Stimulated activated CD4-positive, alpha-beta T cell treated with anti-CD3 and anti-CD28 coated beads, Interleukin-1b, Interleukin-23, amount 100 ng/mL, for 1 hour (primary cell): ENCODE measurements at places on chromosomes 6 and 20.

GRCh38 chr6:105781248-105781647 is 304.9 kb upstream of the PRDM1 start:
- DNase-seq = peak; percentile 53

DNA sequence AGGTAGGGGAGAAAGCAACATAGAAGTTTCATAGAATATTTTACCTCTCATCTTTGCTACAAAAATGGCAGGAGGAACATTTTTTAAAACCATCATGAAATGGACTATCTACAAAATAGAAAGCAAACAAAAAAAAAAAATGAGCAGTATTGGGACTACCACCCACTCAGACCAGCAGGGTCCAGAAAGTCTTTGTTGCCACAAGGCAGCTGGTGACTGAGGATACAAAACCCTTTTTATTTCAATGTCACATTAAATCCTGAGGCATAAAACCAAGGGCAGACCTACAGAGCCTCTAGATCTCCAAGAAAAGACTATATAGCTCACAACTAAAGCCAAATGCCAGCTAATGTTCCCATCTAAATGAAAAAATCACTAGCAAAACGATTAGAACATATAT is 282.2 kb downstream of the PTPRK start:
- no peak for DNase-seq

DNA sequence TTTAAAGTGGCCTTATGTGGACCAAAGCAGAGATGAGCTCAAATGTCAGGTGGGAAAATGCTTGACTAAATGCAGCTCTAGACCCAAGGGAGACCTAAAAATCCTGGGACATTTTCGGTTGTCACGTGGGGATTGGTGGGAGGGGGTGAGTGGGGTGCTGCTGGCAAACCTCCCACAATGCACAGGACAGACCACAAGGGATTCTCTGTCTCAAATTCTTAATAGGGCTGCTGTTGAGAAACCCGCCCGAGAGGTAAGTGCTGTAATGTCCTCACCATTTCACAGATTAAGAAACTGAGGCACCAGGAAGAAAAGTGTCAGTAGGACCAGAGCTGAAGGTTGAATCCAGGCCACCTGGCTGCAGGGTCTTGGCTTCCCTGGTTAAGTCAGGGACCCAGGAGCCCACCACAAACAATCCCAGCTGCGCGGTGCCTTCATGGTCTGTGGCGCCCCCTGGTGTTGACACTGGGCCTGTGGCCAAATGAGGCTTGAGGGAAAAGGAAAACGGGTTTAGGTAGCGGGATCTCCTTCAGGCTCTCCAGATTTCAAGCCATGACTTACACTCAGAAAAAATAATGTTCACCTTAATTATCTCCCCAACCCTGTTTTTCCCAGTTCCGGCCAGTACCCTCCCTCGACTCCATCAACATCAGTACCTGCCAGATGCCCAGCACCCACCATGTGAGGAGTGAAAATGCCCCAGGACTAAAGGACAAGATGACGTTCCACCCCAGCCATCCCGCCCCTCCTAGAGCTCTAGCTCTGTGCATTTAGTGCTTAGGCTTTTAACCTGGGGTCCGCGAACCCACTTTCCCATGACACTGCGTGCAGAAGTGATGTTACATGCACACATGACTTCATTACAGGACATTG is 7.2 kb downstream of the HLA-G start:
- DNase-seq = peak; percentile 41

- no peak for DNase-seq
Observed at GRCh38 chr20:45459606-45460005, 9.9 kb upstream of the WFDC2 start.

- no peak for DNase-seq
Observed at GRCh38 chr20:41249411-41250281, 67.9 kb downstream of the ZHX3 start.

GRCh38 chr6:36478051-36478526 is 35.3 kb downstream of the KCTD20 start:
- DNase-seq = no peak

DNA sequence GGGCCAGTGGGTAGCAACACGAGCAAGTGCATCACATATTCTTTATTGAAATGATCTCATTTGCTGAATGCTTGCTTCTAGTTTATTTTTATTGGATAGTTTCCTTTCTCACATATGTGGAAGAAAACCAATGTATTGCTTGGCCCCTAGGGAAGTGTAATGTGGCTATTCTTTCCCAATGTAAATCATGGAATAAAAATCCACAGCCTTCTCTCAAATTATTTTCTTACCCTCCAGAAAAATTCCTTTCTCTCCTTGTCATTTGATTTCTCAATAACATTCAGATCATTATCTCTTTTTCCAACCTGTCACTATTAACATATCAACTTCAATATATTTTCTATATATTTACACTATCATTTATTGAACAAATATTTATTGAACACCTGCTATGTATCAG is 51.9 kb upstream of the PTPRK start:
- DNase-seq = no peak

DNA sequence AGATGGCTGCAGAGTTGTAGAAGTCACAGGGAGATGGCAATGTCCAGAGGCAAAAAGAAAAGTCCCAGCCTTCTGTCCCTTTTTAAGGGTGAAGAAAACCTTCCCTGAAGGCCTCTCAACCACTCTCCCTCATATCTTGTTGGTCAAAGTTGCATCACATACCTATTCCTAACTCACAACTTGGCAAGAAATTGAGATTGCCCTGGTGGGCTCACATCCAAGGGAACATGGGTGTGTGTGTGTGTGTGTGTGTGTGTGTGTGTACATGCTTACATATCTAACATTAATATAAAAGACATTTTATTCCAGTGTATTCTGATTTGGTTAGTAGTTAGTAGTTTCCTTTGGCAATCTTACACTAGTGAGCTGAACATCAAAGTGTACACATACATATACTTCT is 144.3 kb upstream of the SALL4 start:
- DNase-seq = no peak
